Stimulated activated CD4-positive, alpha-beta T cell treated with anti-CD3 and anti-CD28 coated beads, Interleukin-15, amount 100 ng/mL, for 1 hour (primary cell): ENCODE measurements at places on chromosomes 12 and 14.

DNA sequence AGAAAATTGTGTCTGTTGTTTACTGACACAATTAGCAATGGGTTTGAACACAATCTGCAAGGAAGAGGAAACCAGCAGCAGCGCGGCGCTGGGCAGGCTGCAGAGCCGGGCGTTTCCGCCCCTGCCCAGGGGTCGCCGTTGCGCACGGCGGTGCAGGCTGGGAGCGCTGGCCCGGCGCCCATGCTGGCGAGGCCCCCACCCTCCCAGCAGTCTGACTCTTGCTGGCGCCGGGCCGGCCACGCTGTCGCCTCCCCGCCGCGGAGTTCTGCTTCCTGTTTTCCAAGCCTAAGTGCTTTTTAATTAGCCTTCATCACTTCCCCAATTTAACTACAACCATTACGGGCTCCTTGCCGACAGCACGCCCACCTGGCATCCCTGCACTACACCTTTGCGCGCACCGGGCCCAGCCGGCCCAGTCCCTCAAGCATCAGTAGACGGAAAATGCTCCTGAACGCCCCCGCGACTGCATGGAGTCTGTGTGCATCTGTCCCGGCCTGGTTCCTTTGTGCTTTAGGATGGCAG is 212.1 kb downstream of the GXYLT1 start:
- no peak for DNase-seq

GRCh38 chr12:89181271-89181920 is 170.9 kb downstream of the DUSP6 start:
- DNase-seq = no peak

- no peak for DNase-seq
Observed at GRCh38 chr14:52328276-52328675, 14.2 kb downstream of the PTGER2 start.

- DNase-seq = no peak
Observed at GRCh38 chr12:109191621-109192250, 75.3 kb downstream of the ACACB start.

GRCh38 chr12:130351326-130351725 is 13.6 kb downstream of the PIWIL1 start:
- no peak for DNase-seq

DNA sequence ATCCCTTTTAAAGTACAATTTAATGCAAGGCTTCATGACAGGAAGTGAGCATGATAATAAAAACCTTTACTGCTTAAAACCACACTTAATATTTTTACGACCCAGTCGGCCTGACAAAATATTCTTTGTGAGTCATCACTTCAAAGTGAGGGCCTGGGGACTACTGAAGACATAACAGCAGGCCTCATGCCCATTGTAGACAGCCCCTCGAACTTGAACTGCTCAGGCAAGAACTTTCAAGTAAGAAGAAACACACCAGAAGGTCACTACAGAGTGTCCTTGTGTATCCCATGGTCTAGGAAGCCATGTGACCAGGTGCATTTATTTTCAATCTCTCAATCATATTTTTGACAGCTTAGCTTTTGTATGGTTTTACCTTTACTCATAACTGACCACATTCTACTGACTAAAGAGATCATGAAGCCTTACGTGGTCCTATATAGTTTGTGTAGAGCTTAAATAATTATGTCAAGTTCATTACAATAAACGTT is 61.4 kb upstream of the MANSC4 start:
- DNase-seq = no peak

DNA sequence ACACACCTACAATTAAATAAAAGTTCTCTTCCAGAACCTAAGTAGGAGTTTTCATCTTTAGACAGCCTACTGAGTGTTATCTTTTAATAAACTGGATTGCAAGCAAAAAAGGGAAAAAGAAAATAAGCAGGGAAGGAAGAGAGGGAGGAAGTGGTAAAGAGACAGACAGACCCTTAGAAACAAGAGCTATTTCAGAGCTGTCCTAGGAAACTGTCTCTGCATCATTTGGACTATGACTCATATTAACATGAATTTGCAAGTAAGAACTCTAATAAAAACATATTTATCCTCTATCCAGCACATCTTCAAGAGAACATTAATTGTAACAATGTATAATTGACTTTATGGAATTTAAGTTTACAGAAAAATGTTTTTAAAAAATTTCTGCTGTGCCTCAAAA is 438.8 kb upstream of the USP15 start:
- DNase-seq = no peak

DNA sequence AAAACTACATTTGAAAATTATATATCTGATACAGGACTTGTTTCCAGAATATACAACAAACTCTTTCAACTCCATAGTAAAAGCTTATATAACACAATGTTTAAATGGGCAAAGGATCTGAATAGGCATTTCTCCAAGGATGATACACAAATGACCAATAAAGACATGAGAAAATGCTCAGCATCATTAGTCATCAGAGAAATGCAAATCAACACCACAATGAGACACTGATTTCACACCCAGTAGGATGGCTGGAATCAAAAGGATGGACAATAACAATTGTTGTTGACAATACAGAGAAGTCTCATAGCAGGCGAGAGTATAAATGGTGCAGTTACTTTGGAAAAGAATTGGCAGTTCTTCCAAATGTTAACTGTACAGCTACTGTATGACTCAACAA is 394.9 kb downstream of the BCL11B start:
- DNase-seq = no peak

DNA sequence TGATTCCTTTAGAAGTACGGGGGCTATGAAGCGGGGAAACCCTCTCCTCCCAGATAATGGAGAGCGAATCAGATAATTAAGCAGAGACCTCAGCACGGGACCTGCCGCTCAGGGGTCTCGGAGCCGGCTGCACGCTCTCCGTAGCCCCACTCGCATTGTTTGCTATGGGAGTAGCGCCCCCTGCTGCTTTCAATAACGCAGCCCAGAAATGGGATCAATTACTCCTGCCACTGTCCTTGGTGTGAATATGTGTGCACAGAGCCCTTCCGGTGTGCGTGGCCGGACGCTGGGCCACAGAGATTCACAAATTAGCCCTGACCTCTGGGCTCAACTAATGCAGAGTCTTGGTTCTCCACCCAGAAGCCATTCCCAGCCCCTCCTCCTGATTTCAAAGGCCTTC is 76.4 kb upstream of the TMEM132C start:
- no peak for DNase-seq

DNA sequence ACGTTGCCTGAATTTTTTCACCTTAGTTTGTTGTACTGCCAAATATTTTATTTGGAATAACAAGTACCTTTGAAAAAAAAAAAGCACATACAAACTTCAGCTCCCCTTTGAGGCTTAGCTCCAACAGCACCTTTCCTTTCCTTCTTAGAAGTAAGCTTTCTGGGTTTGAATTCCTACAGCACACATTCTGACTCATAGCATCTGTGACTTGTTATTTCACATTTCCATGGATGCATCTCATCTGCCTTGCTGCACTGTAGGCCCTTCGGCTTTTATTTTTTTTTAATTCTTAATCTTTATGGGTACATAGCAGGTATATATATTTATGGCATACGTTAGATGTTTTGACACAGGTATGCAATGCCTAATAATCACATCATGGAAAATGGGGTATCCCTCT is 7.2 kb downstream of the LGALS3 start:
- no peak for DNase-seq

DNA sequence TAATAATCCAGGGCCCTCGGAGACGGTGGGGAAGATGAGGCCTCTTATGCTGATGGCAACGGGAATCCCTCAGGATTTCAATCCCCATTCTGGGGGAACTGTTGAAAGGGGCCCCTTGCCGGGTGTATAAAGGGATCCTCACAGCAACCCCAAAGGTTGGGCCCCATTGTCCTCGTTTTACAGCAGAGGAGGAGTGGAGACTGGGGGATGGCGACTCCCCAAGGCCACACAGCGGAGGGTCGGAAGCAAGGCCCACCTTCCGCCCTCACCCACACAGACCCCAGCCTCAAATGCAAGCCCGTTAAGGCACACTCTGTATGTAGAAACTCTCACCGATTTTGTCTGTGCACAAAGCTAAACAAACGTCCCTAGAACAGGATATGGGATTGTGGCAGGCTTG is 327.9 kb upstream of the DIO3 start:
- DNase-seq = no peak

DNA sequence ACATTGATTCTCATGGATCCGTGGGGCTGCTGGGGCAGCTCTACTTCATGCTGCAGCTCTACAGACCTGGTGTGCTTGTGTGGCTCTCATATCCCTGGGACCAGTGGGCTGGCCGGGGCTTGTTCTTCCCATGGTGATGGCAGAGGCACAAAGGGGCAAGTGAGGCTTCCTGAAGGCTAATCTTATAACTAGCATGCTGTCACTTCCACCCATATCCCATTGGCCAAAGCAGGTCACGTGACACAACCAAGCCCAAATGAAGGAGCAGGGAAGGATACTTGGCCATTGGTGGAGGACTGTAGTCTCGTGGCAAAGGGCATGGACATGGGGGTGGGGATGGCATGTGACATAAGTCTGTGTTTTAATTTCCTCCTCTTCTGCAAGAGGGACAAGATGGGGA is 9.9 kb downstream of the PLBD2 start:
- no peak for DNase-seq

DNA sequence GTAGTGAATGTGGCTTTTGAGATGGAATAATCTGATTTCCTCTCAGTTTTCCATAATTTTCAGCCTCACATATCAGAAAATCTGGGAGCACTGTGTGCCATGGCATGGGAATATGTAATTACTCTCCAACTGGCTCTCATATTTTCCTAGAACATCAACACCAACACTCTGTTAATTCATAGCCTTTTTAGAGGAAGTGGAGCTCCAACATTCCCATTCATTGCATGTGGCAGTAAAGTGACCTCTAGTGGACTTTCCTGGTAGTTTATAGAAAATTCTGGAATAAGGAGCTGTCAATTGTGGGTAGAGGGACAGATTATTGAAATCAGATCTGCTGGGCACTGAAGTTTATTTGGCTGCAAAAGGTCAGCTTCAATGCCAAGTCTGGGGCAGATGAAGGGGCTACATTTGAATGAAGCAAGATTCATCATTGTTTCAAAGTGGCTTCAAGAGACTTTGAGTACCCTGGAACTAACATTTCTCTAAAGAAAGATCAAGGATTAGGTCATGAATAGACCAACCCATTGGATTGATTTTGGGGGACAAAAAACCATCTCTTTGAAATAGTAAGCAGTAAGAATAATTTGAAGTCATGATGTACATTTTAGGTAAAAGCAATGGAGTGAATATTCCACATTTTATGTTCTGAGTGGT is 23.6 kb upstream of the USP44 start:
- no peak for DNase-seq

DNA sequence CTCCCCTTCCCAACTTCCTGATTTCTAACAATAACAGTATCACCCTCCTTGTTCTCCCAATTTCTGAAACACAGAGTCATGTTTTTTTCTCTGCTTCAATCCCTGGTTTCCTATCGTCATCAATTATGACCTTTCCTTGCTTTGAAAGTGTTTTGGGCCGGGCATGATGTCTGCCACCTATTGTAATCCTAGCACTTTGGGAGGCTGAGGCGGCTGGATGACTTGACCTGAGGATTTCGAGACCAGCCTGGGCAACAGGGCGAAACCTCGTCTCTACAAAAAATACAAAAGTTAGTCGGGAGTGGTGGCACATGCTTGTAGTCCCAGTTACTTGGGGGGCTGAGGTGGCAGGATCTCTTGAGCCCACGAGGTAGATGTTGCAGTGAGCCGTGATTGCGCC is 12.6 kb upstream of the GPR162 start:
- no peak for DNase-seq

DNA sequence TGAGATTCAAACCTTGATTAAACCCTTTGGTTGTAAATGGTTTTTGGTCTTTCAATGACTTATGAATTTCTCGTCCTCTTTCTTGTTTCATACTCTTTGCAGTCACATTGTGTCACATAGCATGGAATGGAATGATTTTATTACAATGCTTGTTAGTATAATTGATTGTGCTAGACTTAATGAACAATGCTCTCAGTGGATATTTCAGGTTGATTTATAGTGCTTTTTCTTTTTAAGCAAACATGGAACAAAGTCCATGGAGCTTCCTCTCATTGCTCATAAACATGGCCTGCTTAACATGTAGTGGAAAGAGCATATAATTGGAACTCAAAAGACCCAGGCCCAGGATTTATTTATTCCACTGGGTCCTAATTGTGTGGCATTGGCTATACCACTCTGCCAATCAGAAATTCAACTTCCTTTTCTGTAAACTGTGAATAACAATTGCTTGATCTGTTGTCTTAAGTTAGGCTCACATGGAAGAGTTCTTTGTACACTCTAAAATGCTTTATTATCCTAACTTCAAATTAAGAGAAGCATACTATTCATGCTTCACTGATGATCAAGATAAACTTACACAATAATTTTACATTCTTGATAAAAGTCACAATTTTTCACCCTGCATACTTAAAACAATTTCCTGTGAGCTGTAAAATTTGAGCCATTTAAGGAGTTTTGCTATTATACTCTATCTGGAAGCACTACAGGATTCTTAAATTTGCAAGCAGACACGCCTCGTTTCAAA is 370.5 kb upstream of the PDE3A start:
- DNase-seq = no peak

DNA sequence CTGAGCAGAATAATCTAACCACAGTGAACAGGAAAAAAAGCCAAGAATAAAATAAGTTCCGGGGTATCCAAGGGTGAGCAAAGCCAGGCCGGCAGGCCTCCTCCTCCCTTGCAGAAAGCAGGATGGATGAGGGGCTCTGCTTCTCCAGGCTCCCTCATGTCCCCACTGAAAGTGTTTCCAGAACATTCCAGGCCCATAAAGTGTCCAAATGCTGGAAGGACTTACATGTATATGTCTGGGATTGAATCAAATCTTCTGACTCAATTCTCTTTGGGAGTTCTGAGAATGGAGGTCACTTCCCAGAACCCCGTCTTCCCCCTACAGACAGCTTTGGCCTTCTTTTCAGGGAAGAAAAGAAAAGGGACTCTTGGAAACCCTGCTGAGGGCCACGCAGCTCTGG is 25.0 kb upstream of the BDKRB1 start:
- no peak for DNase-seq

DNA sequence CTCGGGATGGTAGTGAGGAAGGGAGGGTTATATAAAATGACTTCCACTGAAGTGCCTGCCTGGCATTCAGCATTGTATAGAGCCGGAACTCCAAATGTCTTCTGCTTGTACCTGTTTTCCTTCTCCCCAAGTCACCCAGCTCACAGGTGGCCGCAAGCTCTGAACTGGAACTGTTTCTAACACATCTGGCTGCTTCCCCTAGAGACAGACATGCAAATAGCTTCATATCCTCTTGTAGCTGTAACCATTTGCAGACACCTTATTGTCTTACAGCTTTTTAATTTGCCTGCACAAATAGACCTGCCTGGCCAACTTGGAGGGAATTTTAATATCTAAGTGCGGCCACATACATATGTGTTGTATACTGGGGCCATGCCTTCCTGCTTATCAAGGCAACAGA is 126.0 kb downstream of the CHST11 start:
- no peak for DNase-seq

- DNase-seq = no peak
Observed at GRCh38 chr12:55972911-55973598, 823 bp upstream of the RAB5B start.

GRCh38 chr12:80559766-80560165 is 115.7 kb downstream of the PTPRQ start:
- DNase-seq = no peak
